T-helper 22 cell (primary cell): ENCODE measurements at places on chromosomes 13 and 19.

DNA sequence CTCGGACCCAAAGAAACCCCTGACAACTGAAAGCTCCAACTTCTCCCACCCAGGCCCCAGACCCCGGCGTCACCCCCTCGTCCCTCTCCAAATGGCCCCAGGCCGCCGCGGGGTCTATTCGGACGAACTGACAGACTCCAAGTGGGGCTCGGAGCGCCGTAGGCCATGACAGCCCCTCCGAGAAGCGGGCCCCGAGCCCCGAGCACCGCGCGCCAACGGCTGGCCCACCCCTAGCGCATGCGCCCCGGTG, 360 bp downstream of the DDX39A start:
- DNase-seq, result no peak

- no peak for DNase-seq
Measured at GRCh38 chr19:43651758-43652545, 12.3 kb upstream of the CADM4 start.

DNA sequence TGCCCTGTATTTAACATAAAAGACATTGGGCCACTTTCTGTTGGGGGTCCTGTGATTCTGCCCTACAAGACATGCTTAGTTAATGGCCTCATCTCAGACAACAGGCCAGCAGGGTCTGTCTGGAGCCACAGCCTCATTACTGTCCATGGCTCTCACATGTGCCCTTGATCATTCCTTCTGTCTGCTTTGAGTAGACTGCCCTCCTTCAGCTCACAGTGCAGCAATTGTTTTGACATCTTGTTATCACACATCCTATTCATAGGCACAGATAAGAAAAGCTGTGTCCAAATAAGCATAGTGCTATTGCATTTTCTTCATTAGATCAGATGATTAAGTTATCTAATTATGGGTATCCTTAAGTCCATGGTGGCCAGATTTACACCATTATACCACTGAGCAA, 127.9 kb downstream of the KCTD12 start:
- no peak for DNase-seq

- DNase-seq, result no peak
Measured at GRCh38 chr13:26660185-26660584, 100.4 kb downstream of the GPR12 start.

DNA sequence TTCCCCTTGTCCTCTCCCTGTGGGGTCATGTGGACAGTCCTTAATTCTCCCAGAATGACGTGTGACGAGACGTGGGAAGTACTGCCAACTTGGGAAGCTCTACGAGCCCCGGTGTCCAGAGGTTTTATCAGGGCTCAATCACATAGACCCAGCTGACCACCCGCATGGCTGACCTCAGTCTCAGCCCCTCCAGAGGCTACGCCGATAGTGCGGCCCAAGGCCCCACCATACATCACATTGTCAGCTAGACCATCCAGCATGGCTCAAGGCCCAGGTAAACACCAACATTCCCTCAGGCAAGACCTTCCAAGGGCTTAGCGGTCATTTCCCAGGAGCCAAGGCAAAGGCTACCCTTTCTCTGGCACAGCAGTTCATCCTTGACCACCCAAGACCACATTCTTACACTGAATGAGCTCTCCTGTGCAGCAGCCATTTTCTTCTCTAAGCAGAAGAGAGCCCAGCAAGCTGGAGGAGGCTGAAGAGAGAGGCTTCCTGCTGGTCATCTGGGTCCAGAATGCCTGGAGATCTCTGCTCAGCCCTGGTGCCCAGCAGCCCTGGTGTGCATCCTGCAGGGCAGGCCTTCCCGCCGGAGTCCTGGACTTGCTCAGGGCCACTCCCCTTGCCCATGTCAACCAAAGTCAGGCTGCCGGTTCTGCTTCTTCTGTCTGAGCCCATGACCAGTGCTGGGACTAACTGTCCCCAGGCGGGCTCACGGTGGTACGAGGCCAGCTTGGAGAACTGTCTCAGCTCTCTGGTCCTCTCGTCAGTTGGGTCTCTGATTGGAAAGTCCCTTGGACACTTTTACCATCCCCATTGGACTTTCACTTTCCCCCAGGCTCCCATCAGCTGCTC, 7.9 kb upstream of the F10 start:
- DNase-seq, result no peak

- no peak for DNase-seq
Measured at GRCh38 chr19:3614858-3615505, 8.3 kb upstream of the TBXA2R start.

DNA sequence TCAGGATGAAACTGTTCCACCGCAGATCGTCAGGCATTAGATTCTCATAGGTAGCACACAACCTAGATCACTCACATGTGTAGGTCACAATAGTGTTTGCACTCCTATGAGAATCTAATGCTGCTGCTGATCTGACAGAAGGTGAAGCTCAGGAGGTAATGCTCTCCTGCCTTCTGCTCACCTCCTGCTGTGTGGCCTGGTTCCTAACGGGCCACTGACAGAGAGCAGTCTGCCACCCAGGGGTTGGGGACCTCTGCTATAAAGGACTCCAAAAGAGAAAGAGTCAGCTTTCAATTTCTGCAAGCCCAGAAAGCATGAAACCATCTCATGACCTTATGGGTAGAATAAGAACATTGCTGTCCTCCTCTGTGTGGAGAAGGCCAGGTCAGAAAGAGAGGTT, 43.5 kb upstream of the PCCA start:
- no peak for DNase-seq

- DNase-seq, result no peak
Measured at GRCh38 chr13:26759907-26760831, at the start of gene GPR12. Gene GPR12, minus strand, starts transcription at chr13:26760786. Its CDS starts 959 bp downstream, at chr13:26759827.

GRCh38 chr19:13831537-13832467, 36.6 kb downstream of the ZSWIM4 start:
- no peak for DNase-seq

- DNase-seq, result no peak
Measured at GRCh38 chr13:112058519-112058873, 8.5 kb upstream of the SOX1 start.

- DNase-seq, result no peak
Measured at GRCh38 chr13:51998723-51999509, 12.3 kb downstream of the ATP7B start.
